ENCODE measurements at places on chromosomes 11 and 22. TPM values are rescaled to one million over a fixed set of nuclear protein-coding genes. Genes with fewer than 3 reads are reported as not detected.
A peak's percentile ranks its signal among the peaks of the same experiment; 100 is the strongest.

GRCh38 chr22:27726686-27727449, 74.7 kb downstream of the MN1 start:
- no peak for DNase-seq

DNA sequence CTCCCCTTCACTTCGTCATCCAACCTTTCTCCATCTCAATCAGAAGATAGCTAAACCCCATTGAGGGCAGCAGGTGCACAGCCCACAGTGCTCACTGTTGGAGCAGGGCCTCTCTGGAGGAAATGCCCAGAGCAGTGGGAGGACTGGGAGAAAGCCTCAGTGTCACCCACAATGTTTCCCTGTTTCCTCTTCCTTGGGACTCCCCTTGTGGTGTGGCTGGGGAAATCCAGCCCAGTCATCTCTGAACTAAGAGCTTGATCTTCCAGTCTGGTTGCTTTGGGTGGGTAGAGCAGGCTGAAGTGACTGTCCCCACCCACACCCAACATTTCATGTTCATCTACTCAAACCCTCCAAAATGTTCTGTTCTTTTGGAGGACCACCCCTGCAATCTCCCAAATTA, 29.8 kb upstream of the EED start:
- no peak for DNase-seq

PARVA gene
- total RNA-seq: 40.0 TPM

MPPED2 gene
- 3.2 TPM for total RNA-seq

RAB38 gene
- total RNA-seq: 4.7 TPM

IGF2 gene
- 20.1 TPM for total RNA-seq

DNA sequence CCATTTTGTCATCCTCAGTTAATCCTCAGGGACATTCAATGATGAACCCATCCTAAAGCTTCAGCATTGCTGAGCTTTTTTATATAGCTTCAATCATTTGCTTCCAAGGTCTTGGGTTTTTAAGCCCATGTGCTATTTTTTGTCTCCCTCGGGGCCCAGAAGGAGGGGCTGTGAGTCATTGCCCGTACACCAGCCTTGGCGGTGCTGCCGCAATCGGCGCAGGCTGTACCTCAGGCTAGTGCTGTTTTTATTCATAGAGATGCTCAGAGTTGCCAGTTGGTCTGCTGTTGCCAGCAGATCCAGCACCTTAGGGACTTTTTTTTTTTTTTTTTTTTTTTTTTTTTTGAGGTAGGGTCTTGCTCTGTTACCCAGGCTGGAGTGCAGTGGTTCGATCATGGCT, 35.5 kb downstream of the ACO2 start:
- DNase-seq: no peak

RELA gene
- total RNA-seq: 53.7 TPM

DNA sequence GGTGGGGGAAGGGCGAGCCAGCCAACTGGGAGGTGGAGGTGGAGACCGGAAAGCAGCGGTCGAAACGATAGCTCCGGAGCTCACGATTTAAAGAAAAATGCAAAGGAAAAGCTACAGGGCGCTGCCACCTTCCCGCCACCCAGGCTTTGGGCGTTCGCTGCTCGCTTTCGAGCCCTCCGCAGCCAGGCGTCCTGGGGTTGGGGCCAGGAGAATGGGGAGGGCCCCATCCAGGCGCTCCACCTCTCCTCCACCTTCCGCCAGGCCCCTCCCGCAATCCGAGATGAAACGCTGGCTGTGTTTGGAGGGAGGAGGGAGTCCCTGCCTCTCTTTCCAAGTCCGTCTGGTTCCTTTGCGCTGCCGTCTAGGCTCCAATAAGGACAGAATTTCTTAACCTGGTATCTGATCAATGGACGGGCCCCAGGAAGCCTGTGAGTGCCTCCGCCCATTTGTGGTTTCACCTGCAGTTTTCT, 483 bp upstream of the ABTB2 start:
- DNase-seq: peak; percentile 48

- no peak for DNase-seq
Observed at GRCh38 chr11:83676056-83676601, 390.0 kb upstream of the CCDC90B start.

DNA sequence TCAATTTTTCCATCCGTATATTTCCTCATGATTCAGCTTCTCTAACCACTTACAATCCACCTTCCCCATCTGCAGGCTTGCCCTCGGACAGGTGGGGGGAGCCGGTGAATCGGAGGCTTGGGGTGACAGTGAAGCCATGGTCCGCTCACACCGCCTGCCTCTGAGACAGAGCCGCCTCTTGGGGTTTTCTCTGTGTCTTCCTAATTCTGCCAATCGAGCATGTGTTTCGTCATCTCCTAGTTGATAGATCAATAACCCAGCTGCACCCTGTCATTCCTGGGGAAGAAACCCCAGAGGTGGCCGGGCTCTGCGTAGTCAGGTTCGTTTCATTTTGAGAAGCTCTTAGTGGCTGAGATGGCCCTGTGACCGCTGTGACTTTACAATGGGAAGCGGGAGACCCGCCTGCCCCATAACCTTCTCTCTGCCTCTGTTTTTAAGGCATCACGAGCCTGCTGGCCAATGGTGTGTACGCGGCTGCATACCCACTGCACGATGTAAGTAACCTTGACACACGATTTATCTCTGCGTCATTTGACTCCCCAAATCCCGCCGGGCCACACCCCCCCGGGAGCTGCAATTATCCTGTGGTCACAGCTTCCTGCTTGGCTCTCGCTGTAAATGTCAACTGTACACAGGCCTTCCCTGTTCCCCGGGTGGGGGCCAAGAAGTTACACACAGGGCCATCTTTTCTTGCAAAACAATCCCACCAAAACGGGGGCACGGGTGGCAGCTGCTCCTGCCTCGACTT, 33.3 kb downstream of the ANO1 start:
- DNase-seq: peak; percentile 12

- DNase-seq: no peak
Observed at GRCh38 chr11:98940913-98941312, 79.8 kb upstream of the CNTN5 start.

OR8D2 gene
- total RNA-seq: not detected

FAU gene
- 738 TPM for total RNA-seq

DNA sequence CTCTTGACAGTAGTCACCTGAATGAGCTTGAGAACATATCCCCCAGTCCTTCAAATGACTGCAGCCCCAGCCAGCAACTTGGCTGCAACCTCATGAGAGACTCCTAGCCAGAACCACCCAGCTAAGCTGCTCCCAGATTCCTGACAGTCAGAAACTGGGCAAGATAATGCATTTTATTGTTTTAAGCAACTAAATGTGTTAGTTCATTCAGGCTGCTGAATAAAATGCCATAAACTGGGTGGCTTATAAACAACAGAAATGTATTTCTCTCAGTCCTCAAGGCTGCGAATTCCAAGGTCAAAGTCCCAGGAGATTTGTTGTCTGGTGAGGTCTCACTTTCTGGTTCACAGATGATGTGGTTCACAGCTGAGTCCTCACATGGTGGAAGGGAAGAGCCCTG, 5.8 kb upstream of the PAMR1 start:
- DNase-seq: no peak

DNA sequence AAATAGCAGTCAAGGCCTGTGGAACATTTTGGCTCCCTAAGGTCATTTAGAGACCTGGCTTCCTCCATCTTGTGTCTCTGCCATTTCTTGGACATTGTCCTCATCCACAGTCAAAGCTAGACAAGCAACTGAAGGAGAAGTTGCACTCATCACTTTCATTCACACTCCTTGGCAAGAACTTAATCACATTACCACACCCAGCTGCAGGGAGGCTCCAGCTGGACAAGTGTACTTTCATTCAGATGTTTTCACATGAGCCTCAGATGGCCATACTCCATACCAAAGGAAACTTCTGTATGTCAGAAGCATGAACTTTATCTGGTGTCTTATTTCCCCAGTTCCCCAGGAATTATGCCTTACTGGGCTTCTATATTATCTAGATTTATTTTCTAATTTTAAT, 537.4 kb downstream of the TMEM135 start:
- no peak for DNase-seq

SREBF2 gene
- total RNA-seq: 194 TPM

- DNase-seq: peak; percentile 44
Observed at GRCh38 chr22:20550851-20551744, 43.7 kb downstream of the MED15 start.

PLAAT5 gene
- 0.77 TPM for total RNA-seq

GRCh38 chr11:36507824-36508489, 2.1 kb downstream of the TRAF6 start:
- DNase-seq: no peak

- no peak for DNase-seq
Observed at GRCh38 chr11:128593281-128593680, 5.9 kb upstream of the ETS1 start.

DNA sequence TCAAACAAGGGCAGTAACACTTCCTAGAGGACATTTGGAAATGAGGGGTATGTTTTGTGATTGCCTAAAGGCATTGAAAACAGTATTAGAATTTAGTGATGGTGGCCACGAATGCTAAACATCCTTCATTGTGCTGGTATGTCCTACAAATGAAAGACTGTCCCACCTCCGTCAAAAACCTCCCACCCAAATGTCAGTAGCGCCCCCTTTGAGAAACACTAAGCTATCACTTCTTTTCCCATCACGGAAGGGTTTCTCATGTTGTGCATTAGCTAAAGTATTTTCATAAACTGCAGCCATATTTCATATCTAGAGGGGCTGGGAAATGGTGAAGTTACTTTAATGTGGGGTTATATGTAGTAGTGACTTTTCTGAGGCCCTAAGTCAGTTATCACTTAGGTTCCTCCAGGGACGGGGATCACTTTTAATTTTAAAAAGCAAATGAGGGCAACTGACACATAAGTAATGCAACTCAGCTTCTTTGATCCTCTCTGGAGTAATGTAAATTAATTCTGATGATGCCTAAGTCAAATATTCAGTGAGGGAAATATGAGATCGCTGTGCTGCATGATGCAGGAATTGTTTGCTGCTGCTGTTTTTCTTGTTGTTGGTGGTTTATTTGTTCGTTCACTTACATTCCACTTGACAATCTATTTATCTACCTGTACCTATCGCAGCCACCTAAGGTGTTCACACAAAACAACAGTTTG, 1403.4 kb upstream of the TENM4 start:
- no peak for DNase-seq

DNA sequence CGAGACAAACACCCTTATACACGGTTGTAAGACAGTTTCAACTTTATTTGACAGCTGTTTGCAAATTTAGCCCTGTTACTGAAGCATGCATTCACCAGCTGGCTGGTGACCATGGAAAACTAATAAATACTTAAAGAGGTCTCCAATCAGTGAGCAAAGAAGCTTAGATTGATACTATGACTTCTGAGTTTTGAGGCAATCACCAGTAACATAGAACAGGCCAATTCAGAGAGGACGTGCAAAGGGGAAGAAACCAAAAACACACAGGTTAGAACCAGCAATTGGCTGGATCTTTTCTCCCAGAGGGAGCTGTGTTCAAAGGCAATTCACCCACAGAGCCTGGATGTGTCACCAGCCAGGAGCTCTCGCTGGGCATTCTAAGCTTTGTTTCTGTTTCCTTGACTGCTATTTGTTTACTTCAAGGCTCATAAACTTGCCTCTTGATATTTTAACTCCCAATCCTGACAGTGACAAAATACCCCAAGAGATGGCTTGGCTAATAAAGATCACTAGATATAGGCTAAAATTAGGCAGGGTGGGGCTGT, 113.6 kb upstream of the MTMR2 start:
- no peak for DNase-seq

DNA sequence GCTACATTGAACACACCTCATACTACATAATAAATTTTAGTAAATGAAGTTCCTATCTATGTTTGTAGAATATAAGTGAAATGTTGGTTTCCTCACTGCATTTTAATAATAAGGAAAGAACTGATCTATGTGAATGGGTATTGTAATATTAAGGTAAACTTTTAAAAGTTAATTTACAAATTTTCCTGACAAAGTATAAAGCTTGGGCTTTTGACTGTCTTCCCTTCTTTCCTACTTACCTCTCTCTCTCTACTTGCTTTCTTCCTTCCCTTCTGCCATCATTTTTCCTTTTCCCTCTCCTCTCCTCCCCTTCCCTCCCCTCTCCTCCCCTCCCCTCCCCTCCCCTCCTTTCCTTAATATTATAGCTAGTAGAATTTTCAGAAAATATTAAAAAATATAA, 798.2 kb downstream of the CNTN5 start:
- no peak for DNase-seq

GRCh38 chr11:2742611-2743426, 43.0 kb upstream of the KCNQ1OT1 start:
- no peak for DNase-seq

- no peak for DNase-seq
Observed at GRCh38 chr22:25488244-25489020, 76.0 kb upstream of the GRK3 start.

DNA sequence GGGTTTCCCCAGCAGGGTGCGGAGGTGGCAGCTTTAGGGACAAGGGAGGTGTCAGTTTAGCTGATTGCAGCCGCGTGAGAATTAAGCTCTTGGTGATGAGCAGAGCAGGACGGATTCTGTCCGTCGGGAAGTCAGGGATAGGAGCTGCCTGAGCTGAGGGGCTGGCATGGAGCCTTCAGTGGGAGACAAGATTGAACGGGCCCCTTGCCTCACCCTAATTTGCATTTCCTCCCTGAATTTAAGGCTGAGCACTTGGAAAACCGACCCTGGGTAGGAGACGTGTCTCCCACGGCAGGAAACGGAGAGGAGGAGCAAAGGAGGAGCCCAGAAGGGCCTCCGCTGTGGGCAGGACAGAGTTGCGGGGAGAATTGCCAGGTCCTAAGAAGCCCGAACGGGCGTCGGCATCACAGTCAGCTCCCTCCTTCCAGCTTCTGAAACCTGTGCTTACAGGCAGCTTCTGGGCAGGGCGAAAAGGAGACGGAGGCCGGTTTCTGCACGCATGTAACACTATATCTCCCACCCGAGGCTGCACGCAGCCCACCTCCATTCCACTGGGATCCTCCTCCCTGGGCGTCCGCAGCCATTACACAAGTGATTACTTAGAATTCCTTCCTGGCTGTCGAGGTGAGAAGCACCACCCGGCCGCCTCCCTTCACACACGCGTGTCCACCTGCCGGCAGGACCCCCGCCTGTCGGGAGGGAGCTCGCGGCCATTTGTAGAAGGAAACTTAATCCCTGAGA, 345.8 kb downstream of the BRD1 start:
- DNase-seq: no peak
